ENCODE measurements at places on chromosomes 6 and 20.

GRCh38 chr6:105806486-105806920, 279.6 kb upstream of the PRDM1 start:
- DNase-seq: no peak

- no peak for DNase-seq
Measured at GRCh38 chr6:84897988-84898594, 133.7 kb upstream of the TBX18 start.

- DNase-seq: no peak
Measured at GRCh38 chr6:34312259-34312658, 63.5 kb upstream of the SMIM29 start.

- no peak for DNase-seq
Measured at GRCh38 chr6:21587179-21587960, 6.2 kb upstream of the SOX4 start.

DNA sequence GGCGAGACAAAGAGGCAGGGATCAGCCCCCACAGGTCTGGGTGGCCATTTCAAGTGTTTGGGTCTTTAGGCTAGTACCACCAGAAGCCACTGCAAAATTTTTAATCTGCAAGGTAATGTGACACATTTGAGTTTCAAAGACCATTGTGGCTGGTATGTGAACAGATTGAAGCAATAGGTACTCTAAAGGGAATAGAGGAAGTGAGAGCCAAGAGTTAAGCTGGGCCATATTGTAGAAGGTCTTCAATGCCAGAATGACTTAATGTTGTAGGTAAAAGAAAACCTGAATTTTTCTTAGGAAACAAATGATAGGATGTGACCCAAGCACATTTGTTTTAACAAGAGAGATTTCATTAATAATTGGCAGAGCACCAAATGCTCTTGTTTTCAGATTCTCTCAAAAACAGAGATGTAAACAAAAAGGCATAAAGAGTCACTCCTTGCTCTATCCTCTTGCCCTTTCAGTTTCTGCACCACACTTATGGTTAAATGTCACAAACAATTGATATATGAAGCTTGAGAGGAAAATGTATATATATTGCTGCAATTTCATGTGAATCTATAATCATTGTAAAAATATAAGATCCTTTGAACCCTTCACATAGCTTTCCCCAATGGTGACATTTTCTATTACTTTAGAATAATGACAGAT, 307.1 kb upstream of the PLN start:
- no peak for DNase-seq

DNA sequence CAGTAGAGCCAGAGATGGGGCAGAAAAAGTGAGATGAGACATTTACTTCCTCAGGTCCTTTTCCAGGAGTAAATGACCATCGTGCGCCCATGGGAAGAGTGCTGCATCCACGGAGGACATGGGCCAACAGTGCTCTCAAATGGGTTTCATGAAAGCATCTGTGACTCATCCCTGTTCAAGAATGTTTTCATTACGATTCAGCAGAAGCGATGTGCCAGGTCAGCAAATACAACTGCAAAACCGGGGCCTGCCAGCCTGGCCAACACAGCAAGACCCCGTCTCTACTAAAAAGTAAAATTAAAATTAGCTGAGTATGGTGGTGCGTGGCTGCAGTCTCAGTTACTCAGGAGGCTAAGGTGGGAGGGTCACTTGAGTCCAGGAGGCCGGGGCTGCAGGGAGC, 125.1 kb downstream of the LY86 start:
- no peak for DNase-seq

- DNase-seq: no peak
Measured at GRCh38 chr20:38126932-38127621, 38.0 kb downstream of the TGM2 start.

DNA sequence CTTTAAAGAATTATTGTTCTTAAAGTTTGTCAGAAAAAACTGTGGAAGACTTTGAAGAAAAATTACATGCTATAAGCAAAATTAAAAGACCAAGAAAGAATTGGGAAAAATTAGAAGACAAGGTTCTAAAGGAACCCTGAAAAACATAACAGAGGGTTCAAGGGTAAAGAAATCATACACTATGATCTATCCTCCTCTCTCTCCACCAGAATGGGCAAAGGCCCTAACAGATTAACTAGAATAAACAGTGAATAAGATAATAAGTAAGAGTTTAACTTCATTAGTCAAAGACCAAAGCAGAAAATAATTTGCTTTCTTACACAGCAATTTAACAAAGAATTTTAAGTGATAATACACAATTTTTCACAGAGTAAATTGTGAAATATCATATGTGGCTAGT, 201.2 kb upstream of the PDE10A start:
- DNase-seq: no peak

GRCh38 chr20:34268851-34269636, 27.8 kb downstream of the ASIP start:
- DNase-seq: no peak

- DNase-seq: no peak
Measured at GRCh38 chr20:5141615-5142014, 14.8 kb downstream of the CDS2 start.

DNA sequence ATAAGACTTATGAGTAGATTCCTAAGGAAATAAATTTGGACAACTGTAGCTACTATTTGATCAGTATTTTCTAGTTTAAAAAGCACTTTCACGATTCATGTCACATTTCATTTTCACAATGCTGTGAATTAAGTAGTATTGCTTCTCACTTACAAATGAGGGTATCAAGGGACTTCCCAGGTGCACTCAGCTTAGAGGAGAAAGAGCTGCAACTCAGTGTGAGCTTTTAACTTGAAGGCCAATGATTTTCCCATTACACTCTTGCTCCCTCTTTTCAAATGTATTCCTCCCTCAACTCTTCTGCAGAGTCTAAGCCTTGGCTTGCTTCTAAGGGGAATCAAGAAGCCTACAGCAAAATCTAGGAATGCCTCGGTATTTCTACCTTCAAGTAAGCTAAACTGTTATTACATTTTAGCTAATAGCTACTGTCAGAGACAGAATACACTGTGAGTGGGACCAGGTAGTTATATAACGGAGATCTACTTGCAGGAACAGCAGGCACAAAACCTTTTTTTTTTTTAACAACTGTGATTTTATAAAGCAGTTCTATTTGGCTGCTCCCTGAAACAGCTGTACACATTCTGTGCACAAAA, 339.0 kb downstream of the SYNE1 start:
- DNase-seq: no peak

DNA sequence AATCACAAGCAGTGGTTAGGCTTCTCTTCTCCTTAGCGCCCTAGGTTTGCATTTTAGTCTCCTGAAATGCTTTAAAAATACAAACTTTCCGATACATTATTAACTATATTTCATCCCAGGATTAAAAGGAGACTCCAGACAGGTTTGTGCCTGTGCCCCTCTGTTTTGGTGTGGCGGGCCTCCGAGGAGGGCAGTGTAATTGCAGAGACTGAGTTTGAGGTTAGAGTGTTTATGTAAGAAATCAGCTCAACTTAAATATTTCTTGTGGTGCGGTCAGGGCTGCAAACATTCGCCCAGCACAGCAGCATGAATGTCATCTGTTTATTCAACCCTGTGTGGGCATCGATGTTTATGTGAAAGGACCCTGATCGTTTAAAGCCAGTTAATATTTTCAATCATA, 130.4 kb upstream of the AKAP12 start:
- DNase-seq: no peak

DNA sequence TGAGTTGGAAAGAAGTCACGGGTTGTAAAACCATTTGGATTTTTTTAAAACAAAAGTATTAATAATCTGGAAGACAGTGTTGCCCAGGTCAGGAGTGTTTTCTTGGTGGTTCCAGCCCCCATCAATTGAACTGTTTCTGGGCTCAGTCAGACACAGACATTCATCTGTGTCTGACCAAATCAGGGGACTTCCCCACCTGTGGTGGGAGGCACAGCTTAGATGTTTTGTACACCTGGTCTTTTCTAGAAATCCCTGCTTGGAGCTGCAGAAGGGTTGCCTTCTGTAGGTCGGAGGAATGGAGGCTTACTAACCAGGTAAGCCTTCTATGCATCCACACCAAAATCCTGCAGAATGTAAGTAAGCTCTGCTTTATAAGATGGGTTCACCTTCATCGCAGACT, 63.6 kb downstream of the CDS2 start:
- no peak for DNase-seq

DNA sequence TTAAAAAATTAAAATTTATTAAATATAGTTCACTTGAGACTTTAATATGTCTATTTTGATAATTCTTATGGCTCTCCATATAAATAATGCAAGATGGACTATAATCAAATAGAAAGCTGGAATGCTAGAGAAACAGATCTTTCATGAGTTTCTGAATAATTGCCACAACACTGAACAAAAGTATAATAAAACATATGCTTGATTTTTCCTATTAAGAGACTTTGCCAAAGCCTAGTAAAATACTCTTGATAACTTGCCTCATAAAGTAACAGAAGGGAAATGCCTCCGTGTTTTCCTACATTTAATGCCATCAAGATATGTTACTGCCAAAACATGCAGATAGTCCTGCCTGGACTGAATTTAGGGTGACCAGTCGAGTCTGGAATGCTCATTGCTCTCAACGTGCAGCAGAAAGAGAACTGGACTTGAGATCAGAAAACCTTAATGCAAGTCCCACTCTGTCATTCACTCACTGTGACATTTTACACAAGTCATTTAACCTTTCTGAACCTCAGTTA, 153.2 kb downstream of the AIG1 start:
- DNase-seq: no peak

DNA sequence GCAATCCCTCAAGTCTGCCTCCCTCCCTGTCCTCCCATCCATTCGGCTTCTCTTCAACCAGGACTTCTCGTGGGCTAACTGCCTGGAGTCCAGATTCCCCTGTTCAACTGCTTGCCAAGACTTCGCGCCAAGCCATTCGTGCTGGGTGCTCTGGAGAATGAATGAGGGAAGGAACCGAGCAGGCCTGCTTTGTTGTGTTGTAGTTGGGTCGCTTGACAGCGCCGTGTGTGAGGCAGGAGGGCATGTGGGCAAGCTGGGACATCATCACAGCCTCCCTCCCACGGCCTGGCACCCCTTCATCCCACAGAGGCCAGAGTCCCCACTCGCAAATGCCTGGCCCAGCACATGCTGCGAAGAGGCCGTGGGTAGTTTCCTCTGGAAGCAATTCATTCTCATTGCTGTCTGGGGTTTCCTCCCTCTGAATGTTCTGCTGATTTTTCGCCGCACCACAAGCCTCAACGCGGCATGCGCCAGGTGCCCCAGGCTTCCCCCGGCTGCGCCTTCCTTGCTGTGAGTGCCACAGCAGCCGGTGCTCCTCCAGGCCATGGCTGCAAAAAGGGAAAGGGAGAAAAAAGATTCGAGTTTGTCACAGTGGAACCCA, 336.0 kb downstream of the QKI start:
- peak; percentile 64 for DNase-seq

- no peak for DNase-seq
Measured at GRCh38 chr6:39102821-39103136, 12.2 kb downstream of the SAYSD1 start.

- DNase-seq: no peak
Measured at GRCh38 chr20:56722042-56722441, 92.9 kb downstream of the TFAP2C start.

Measured in amygdala (tissue), 56 donors.